H9 (cell line): ENCODE measurements at places on chromosomes 6 and 20.

DNA sequence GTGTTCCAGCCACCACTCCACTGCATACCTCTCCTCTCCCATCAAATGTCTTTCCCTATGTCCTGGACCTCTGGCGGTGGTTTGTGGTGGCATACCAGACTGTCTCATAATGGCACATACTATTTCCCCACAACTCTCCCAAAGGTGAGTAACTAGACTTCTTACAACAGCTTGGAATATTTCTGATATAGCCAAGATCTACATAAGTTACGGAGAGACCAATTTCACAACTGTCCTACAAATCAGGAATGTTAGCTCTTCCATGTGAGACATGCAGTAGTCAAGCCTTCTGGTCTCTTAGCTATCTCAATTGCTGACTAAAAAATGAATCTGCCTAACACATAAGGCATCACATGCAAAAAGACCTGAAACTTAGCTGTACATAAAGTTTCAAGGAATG lies 588.9 kb downstream of the RNF144B start:
- DNase-seq, result no peak

- DNase-seq, result no peak
Measured at GRCh38 chr6:145603424-145603833, 131.9 kb downstream of the EPM2A start.

- no peak for DNase-seq
Measured at GRCh38 chr6:128111096-128111495, 210.2 kb upstream of the THEMIS start.

DNA sequence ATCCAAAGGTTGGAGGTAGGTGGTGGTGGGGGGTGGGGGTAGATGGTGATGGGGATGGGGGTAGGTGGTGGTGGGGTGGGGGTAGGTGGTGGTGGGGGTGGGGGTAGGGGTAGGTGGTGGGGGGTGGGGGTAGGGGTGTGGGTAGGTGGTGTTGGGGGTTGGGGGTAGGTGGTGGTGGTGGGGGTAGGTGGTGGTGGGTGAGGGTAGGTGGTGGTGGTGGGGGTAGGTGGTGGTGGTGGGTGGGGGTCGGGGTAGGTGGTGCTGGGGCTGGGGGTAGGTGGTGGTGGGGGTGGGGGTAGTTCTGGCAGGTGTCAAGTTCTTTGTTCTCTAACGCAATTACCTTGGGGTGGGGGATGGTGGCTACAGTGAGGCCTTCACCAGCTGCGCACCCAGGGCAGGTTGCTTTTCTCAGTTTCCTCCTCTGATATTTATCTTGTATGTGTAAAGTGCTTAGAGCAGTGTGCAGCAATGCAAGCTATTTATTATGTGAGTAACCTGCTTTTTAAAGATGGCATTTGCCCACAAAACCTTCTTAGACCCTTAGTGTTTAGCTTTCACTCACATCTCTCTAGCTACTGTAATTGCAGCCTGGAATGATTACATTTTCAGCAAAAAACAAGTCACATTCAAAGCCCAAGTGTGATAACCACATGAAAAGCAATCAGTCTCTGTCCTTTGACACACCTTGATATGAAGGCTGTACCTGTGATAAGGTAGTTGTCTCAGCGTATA lies 8.2 kb upstream of the CCDC167 start:
- DNase-seq, result no peak

DNA sequence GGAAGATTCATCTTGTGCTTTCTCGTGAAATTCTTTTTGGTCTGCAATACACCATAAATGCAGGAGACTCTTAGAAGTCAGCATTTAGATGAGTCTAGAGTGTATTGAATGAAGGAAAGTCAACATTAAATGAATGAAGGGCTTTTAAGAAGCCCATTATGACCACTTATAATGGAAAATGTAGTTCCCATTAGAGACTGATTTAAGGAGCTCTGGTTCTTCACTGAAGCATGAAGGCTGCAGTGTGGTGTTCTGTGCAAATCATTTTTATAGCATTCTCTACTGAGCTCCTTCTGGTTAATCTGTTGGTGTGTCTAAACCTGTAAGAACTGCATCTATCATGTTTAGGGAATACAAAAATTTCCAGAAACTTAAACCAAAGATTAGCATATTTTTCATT lies 19.7 kb downstream of the NCOA7 start:
- DNase-seq, result no peak
